ENCODE measurements at places on chromosomes 13 and 19. TPM values are rescaled to one million over a fixed set of nuclear protein-coding genes. Genes with fewer than 3 reads are reported as not detected.

The SGCG gene
- not detected for total RNA-seq

- DNase-seq = no peak
Observed at GRCh38 chr19:30155381-30156200, 213.6 kb downstream of the URI1 start.

GRCh38 chr13:25453850-25454365 is 82.1 kb downstream of the ATP8A2 start:
- no peak for DNase-seq

The RANBP3 gene
- 54.7 TPM for total RNA-seq

DNA sequence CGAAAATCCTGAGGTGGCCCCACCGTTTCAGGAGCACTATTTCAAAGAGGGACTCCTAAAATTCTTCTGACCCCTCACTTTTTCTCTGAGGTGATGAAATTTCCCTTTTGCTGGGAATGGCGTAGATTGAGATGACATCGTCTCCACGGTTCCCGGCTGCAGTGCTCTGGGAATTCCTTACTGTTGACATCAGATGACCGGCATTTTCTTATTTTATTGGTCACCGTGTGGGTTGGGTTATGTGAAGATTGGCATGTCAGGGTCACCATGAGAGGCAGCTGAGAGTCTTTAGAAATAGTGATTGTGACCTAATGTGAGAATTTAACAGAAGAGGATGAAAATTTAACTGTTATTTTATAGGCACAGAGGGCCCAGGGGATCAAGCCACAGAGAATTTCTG is 356.7 kb downstream of the FGF9 start:
- DNase-seq = no peak

The LGI4 gene
- not detected for total RNA-seq

DNA sequence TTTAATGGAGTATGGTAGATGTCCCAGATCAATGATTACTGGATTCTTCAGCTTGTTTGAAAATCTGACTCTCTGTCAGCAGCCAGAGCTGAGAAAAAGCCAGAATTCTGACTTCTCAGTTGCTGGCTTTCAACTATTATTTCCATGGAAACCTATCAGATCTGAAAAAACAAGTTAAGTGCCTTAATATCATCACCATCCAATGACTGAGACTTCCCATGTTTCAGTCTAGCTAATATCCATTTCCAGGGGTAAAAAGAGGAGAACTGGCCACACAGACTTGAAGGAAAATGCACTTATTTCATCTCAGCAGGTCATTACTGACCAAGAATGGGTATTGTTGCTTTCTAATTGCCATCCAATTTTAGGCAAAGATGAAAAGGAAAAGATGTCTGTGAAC is 75.2 kb downstream of the TNFSF11 start:
- no peak for DNase-seq
